A172 (cell line): ENCODE measurements at places on chromosomes 11 and 22.

GRCh38 chr11:104700609-104701008 lies 197.7 kb downstream of the CASP12 start:
- DNase-seq = peak; percentile 28

DNA sequence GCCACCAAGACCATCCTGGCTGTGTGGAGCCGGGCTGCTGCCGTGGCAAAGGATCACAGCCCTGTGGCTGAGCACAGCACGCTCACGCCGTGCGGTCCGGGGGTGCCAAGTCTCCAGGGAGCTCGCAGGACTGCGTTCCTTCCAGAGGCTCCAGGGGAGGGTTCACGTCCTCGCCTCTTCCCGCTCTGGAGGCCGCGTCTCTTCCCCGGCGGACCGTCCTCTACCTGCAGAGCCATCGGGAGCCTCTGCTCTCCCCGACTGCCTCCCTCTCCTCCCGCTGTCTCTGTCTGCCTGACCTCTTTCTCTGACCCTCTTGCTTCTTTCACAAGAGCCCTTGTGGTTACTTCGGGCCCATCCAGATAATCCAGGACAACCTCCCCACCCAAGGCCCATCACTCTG lies 11.4 kb upstream of the MUC5AC start:
- DNase-seq = no peak

- no peak for DNase-seq
These were observed 61.5 kb upstream of the GRIA4 start for GRCh38 chr11:105548359-105548758.

DNA sequence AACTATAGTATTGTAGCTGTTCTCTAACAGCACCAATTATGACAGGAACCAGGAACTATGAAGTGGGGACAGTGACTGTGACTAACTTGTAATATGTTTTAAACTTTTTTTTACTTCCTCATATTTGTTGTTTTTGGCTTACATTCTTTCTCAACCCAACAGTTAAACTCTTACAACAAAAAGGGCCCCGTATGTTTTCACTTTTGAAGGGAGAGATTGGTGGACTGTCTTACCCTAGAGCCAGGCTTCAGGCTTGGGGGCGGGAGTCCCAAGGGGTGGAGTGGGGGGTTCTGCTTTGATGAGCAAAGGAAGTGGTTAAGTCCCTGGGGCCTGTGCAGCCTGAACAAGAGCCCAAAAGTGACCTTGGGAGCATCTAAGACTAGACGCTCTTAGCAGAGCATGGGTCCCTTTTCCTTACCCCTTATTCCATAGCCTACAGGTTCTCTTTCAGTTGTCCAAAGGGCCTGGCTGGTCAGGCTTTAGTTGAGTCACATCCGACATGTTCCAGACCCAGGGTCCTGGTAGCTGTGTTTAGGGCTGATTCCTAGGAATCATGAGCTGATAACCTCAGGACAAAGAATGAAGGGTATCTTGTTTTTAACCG lies 38.8 kb downstream of the STIM1 start:
- no peak for DNase-seq

- DNase-seq = no peak
These were observed 35.0 kb upstream of the ADORA2A start for GRCh38 chr22:24392218-24392931.

DNA sequence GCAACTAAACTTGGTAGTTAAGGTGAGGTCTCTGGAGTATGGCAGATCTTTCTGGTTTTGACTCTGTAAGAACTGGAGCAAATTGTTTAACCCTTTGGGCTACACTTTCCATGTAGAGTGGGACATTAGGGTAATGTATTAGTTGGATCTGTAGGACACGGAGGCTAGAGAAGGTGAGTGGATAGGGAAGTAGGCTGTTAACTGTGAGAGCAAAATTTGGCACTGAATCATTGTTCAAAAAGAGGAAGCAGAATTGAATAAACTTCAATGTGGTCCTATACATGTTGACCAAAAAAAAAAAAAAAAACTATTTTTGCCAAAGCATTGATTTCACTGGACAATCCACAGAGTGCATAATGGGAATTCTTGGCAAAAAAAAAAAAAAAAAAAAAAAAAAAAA lies 370.2 kb upstream of the CHORDC1 start:
- no peak for DNase-seq

DNA sequence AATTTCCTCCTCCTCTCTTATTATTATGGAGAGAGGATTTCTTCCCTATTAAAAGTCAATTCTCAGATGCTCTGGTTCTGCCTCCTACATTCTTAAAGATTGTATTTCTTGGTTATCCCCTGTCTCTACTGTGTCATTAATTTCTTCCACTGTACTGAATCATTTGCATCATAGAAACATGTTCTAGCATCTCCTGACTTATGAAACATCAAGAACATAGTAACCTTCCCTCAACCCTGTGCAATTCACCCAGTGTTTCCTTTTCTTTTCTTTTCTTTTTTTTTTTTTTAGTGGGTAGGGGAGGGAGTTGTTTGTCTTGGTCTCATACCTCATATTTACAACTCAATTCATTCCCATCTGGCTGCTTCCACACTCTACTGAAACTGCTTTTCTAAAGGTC lies 288.0 kb upstream of the PLET1 start:
- DNase-seq = no peak

DNA sequence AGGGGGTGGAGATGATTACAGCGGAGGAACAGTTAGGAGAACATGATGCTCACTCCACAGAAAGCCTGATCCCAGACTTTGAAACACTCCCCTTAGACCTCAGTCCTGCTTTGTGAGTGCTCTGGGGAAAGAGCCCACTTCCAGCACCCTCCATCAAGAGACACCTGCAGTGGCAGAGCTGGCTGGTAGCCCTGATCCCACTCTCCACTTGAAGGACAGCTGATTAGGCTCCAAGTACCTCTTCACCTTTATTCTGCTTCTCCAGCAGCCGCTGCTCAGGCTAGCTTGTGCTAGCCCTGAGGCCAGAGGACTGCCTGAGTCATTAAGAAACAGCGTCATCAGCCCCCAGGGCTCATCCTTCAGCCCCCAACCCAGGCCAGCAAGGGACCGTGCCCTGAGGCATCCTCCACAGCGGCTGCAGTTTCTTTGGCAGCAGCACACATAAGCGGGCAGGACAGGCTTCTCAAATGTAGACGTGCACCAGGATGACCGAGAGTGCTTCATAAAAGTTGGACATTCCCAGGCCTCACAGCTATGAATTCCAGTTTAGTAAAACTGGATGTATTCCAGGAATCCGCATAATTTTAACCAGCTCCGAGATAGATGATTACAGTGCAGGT lies 146.0 kb upstream of the TBCEL start:
- no peak for DNase-seq

GRCh38 chr11:71283971-71284441 lies 31.6 kb upstream of the SHANK2 start:
- DNase-seq = no peak

GRCh38 chr11:65794570-65795510 lies 8.0 kb downstream of the OVOL1 start:
- no peak for DNase-seq

GRCh38 chr11:57883630-57884029 lies 122.0 kb downstream of the CTNND1 start:
- no peak for DNase-seq

- no peak for DNase-seq
These were observed 46.8 kb upstream of the IGLL5 start for GRCh38 chr22:22840780-22841179.

GRCh38 chr22:20240447-20240764 lies 27.7 kb downstream of the RTN4R start:
- no peak for DNase-seq

GRCh38 chr11:74373382-74373781 lies 24.9 kb downstream of the PGM2L1 start:
- no peak for DNase-seq

DNA sequence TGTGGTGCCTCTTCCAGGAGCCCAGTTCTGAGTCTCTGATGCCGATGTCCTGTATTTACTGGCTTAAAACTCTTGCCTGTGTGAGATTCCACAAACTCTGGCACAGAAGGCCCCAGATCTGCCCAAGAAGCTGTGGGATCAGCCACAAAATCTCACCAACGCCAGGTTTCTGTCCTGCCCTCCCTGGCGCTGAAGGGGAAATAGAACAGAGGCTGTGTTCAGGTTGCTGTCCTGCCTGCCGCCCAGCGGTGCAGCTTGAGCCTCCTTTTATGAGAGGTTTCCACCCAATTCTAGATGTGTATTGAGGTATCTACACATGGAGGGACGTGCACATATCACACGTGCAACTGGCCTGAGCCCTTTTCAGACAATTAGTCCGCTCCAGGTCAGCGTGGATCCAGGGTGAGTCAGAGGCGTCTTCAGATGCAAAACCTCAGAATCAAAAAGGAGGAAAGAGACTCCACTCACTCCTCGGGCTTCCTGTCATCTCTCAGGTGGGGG lies 2.2 kb downstream of the TMEM80 start:
- peak; percentile 81 for DNase-seq

- peak; percentile 58 for DNase-seq
These were observed 82.1 kb downstream of the PPP6R3 start for GRCh38 chr11:68542617-68543016.

- DNase-seq = no peak
These were observed 620.7 kb upstream of the ANO5 start for GRCh38 chr11:21572210-21572609.

DNA sequence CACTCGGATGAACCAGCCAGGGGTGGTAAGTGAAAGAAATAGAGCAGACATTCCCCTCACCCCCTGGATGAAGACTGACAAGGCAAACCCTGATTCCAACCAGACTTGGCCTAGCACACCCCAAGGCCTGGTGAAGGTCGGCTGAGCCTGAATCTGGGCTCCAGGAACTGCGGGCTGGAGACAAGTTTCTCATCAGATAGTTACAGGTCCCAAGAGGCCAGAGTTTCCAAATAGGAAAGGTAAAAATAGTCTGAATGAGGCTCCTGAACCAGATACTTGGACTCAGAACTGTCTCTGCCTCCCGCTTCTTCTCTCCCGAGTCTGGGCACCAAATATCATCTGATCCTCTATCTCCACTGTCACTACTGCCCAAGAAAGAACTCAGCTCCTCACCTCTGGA lies 7.8 kb downstream of the ZMAT5 start:
- no peak for DNase-seq

GRCh38 chr11:70105755-70106571 lies 27.8 kb downstream of the ANO1 start:
- no peak for DNase-seq

- peak; percentile 54 for DNase-seq
These were observed 21.4 kb upstream of the AMOTL1 start for GRCh38 chr11:94746721-94747120.

- no peak for DNase-seq
These were observed 4.6 kb upstream of the MRGPRG start for GRCh38 chr11:3222941-3223915.

DNA sequence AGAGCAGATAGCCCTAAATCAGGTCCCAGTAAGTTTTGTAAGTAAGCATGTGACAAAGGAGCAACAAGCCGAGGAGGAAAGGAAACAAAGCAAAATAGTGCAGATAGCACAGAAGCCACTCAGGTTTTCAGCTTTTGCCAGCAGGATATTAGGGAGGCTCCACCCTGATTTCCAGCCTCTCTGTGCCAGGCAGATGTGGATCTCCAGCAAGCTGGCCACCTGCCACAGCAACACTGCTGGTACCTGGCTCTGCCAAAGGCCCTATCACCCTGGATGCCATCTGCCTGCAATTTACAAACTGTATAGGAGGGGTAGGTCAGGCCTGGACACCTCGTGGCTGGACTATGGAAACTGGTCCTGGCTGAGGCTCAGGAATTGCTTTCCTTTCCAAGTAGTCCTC lies 12.2 kb upstream of the NNMT start:
- no peak for DNase-seq

GRCh38 chr11:126194121-126194543 lies 17.3 kb downstream of the RPUSD4 start:
- DNase-seq = peak; percentile 28

GRCh38 chr22:39684702-39685281 lies 114.2 kb downstream of the CACNA1I start:
- DNase-seq = no peak

GRCh38 chr22:21865041-21865440 lies 2.4 kb downstream of the MAPK1 start:
- peak; percentile 58 for DNase-seq

GRCh38 chr11:43377389-43377788 lies 18.7 kb downstream of the TTC17 start:
- no peak for DNase-seq

DNA sequence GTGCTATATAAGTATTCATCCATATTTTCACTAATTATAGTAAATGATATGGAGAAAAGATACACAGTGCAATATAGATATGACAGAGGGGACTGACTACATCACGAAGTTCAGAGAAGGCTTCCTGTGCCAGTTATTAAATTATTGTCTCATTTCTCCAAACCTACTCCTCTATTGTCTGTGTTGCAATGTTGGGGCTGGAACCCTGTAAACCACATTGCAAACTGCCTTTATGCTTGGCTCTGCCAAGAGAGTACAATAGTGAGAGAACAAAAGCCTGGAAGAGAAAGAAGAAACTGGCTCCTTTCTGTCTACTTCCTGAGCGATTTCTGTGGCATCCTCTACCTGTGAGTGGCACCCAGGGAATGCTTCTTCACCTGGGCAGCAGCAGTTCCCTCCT lies 46.4 kb downstream of the ME3 start:
- no peak for DNase-seq

GRCh38 chr11:26835611-26836010 lies 113.8 kb upstream of the SLC5A12 start:
- no peak for DNase-seq

DNA sequence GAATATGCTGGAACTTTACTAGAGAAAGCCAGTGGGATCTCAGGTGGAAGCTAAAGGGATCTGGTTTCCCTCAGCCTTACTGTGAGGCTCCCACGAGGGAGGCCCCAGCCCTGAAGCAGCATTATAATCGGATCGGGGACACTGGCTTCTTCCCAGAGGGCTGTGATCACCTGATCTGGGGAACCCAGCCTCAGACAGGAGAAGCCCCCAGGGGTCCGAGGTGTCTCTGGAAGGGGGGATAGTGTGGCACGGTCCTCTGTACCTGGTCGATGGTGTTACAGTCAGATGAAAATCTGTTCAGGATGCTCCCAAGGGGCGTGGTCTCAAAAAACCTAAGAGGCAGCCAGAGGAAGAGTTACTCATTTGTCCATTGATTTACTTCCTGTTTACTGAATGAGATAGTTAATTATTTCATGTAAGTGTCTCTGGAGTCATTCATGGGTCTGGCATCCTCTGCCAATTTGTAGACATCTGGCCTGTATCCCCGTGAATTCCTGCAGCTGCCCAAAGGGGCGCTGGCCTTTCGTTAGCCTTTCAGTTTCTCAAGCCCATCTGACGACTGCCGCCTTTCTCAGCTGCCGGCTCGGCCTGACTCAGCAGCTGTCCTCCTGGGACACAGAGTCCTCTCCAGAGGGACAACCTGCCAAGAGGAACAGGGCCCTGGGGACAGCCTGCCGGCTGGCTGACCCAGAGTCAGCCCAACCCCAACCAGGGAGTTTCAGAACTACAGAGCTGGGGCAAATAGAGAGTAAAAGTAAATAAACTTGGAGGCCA lies 17.0 kb upstream of the KCNJ11 start:
- DNase-seq = peak; percentile 78

GRCh38 chr22:31302006-31302405 lies 9.7 kb upstream of the PIK3IP1 start:
- DNase-seq = no peak

DNA sequence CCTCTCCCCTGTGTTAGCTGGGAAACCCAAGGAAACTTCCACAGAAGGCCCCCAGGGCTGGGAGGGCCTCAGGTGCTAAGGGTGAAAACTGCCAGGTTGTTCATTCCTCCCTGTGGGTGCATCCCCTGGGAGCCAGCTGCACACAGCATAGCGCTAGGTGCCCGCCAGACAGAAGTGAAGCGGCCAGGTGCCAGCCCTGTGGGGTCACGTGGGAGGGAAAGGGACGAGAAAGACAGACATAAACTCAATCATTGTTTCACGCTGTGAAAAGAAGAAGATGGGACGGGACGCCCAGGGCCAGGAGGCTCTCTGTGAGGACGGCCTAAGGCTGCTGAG lies 31.6 kb upstream of the HMOX1 start:
- no peak for DNase-seq

- DNase-seq = no peak
These were observed 17.8 kb downstream of the NAGA start for GRCh38 chr22:42052765-42053164.
